Activated T-cell treated with anti-CD3 and anti-CD28 coated beads, Interleukin-2, amount 50 U/mL, for 4 hours (primary cell): ENCODE measurements at places on chromosomes 13 and 19. TPM values are rescaled to one million over a fixed set of nuclear protein-coding genes. Genes with fewer than 3 reads are reported as not detected.

PTH2 gene
- total RNA-seq: not detected

LAIR1 gene
- 4.7 TPM for total RNA-seq

JOSD2 gene
- 59.4 TPM for total RNA-seq

ZNF490 gene
- total RNA-seq: 7.5 TPM

ZNF626 gene
- 6.1 TPM for total RNA-seq

OR10H1 gene
- not detected for total RNA-seq

CGB8 gene
- not detected for total RNA-seq

SIGLEC10 gene
- total RNA-seq: 0.53 TPM
